ENCODE measurements at places on chromosomes 7 and 10.

- no peak for DNase-seq
Observed at GRCh38 chr10:28906415-28906814, 229.1 kb downstream of the BAMBI start.

DNA sequence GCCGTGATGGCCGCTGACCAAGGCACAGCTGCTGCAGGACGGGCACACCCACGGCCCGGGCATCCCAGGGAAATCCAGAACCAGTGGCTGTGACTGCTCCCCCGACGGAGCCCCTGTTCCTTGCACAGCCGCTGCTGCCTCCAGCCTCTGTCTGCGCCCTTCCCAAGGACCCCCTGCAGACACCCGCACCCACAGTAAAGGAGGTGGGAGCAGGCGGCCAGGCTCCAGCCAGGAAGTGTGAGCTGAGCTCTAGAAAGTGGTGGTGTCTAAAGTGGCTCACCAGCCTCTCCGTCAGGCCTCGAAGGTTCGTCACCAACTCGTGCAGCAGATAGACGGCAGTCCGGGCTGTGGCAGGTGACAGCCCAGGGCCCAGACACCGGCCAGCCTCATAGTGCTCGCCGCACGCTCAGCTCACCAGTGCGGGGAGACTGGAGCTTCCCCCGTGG lies 306.7 kb downstream of the DNAJB6 start:
- DNase-seq = no peak

GRCh38 chr10:113326160-113327111 lies 226.4 kb upstream of the HABP2 start:
- DNase-seq = no peak

- DNase-seq = no peak
Observed at GRCh38 chr10:23824822-23825221, 384.1 kb upstream of the KIAA1217 start.

GRCh38 chr7:42068554-42069280 lies 168.3 kb downstream of the GLI3 start:
- DNase-seq = no peak

GRCh38 chr10:71152043-71152442 lies 60.3 kb upstream of the UNC5B start:
- no peak for DNase-seq

- no peak for DNase-seq
Observed at GRCh38 chr7:132998763-132999162, 83.1 kb downstream of the CHCHD3 start.

GRCh38 chr10:96711048-96711728 lies 9.1 kb downstream of the PIK3AP1 start:
- no peak for DNase-seq

- no peak for DNase-seq
Observed at GRCh38 chr7:271266-272107, 18.5 kb upstream of the FOXL3 start.

Data from cortex of kidney (tissue), 1 donor.